Epithelial cell of proximal tubule (primary cell): ENCODE measurements at places on chromosomes 4 and X.

DNA sequence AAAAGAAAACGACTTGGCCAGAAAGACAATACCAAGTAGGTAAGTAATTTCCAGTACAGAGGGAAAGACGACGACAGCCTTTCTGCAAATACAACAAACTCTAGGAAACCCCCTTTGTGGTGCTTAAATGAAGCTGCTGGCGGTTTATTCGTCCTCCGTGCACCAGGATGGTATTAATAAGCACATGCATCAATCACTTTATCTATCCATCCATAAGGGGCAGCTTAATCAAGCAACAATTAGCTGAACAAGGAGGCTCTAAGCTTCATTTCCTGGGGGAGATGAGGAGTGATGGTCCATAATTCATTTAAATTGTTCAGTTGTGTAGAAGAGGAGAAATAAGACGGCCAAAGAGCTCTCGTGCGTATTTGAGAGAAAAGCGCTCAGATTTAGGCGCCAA, 26.2 kb downstream of the IRF2 start:
- DNase-seq = no peak

DNA sequence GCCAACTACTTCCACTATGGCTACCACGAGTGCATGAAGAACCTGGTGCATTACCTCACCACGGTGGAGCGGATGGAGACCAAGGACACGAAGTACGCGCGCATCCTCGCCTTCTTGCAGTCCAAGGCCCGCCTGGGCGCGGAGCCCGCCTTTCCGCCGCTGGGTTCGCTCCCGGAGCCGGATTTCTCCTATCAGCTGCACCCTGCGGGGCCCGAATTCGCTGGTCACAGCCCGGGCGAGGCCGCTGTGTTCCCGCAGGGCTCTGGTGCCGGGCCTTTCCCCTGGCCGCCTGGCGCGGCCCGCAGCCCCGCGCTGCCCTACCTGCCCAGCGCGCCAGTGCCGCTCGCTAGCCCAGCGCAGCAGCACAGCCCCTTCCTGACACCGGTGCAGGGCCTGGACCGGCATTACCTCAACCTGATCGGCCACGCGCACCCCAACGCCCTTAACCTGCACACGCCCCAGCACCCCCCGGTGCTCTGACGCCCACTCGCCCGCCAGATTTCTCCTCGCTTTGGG, 2.1 kb downstream of the HELT start:
- DNase-seq = no peak

- DNase-seq = no peak
These were observed 63.8 kb upstream of the HPRT1 start for GRCh38 chrX:134396174-134396573.

DNA sequence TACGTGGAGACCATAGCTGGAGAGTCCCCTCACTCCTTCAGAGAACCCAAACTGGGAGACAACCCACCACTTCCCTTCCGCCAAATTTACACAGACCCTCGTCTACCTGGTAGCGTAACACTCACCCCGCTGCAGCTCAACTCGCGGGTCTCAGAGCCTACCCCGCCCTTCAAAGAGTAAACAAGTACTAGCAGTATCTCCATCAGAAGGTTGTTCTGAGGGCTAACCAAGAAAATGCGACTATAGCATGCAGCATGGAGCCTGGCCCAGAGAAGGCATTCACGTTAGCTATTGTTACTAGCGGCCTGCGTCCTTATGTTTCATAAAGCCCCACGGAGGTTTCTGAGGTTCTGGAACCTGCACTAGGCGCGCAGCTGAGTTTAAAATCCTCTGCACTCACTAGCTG, 531 bp upstream of the MANBA start:
- no peak for DNase-seq

DNA sequence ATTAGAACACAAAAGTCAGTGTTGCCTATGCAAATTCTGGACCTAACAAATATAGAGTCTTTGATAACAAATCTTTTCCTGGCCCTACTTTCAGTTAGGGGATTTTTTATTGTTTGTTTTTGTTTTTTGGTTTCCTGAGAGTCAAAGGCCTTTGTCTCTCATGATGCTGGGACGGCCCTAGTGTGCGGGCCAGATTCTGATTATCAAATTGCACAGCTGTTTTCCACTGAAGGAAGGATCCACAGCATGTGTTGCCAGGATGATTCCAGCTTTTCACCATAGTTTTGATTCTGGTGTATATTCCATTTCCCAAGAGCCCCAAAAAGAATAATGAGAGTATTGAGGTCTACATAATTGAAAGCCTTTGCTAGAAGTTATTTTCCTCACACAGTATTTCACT, 248.2 kb downstream of the CAMK2D start:
- no peak for DNase-seq

DNA sequence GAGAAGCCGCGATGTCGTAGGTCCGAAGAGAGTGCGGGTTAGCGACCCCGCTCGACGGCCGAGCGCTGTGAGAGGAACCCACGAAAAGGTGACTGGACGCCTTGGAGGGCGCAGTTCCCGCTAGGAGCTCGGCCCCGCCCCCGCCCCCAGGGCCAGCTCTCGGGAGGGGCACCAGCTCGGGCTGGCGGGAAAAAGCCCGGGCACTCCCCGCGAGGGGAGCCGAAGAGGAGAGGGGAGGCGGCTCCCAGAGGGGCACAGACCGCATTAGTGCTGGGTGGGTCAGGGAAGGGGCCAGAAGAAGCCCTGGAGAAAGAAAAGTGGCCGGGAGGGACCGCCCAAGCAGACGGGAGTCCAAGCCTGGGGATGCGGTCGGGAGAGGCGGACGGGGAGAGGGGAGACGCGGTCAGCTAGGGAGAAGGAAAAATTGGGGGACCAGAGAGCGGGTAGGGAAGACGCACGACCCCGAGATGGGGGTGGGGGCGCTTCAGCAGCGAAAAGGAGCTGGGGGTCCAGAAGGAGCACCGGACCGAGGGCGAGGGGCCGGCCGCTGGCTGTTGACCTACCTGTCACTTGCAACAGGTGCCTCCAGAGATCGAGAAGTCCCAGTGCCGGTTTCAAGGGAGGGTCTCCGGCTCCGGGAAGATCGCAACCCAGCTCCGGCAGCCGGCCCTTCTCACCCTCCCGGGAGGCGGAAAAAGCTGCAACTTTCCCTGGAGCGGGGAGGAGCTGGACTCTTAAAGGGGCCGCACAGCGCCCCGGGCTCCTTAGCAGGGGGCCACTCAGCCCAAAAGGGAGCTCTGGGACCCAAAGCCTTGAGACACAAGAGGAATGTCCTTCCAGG, at the start of gene SYTL4:
Gene SYTL4 (minus strand): TSS at position 681 of the 841 bp plus-strand sequence. CDS start 30,084 bp downstream, outside the sequence.
- no peak for DNase-seq

GRCh38 chr4:16677001-16677944, 221.2 kb downstream of the LDB2 start:
- DNase-seq = no peak
